ENCODE measurements at places on chromosomes 2 and 18. TPM values are rescaled to one million over a fixed set of nuclear protein-coding genes. Genes with fewer than 3 reads are reported as not detected.

Gene ITPRID2
- total RNA-seq: 9.0 TPM

Gene CPLX4
- total RNA-seq: not detected

Gene ALPG
- 1.4 TPM for total RNA-seq

Gene PDCD1
- 1.4 TPM for total RNA-seq

Gene IL18R1
- total RNA-seq: not detected

Gene CHRNG
- not detected for total RNA-seq

Gene TFPI
- 5.8 TPM for total RNA-seq

Gene DLGAP1
- 20.0 TPM for total RNA-seq

Gene GPR55
- total RNA-seq: not detected

Gene ABCG5
- total RNA-seq: not detected

Gene RND3
- 62.6 TPM for total RNA-seq

Gene STON1
- 5.5 TPM for total RNA-seq

GRCh38 chr2:75317316-75317715 is 118.0 kb upstream of the TACR1 start:
- H3K36me3 ChIP-seq: no peaks in the 10 kb centered on the region
- DNase-seq: no peak
- H3K27ac ChIP-seq: no peak overlapping the region
- no peaks in the 10 kb centered on the region for H3K27me3 ChIP-seq
- H3K4me3 ChIP-seq: no peak overlapping the region
- H3K4me1 ChIP-seq: no peaks in the 10 kb centered on the region

DNA sequence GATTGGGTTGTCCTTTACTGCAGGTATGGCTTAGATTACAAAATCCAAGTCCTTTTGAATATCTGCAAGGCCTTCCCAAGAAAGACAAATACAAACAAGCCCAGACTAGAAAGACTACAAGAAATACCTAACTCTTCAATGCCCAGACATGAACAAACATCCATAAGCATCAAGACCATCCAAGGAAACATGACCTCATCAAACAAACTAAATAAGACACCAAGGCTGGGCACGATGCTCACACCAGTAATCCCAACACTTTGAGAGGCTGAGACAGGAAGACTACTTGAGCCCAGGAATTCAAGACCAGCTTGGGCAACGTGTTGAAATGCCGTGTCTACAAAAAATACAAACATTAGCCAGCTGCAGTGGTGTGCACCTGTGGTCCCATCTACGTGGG is 31.7 kb downstream of the MAP4K3 start:
- H3K27me3 ChIP-seq: no peaks in the 10 kb centered on the region
- H3K4me1 ChIP-seq: peaks cover 17% of the 10 kb centered on the region
- DNase-seq: no peak
- H3K4me3 ChIP-seq: no peak overlapping the region

DNA sequence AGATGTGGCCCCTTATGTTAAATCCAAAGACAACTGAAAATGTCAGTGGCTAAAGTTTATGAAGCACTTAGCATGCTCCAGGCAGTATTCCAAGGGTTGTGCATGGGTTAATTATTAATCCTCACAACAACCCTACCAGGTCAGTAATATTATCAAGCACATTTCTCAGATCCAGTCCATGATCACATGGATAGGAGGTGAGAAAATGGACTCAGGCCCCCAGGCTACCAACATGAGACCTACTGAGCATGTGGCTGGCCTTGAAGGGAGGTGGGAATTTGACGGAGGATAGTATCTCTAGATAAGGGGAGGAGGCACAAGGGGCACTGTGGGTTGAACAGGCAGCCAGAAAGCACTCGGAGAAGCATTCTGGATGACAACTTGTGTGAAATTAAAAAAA is 412.0 kb downstream of the MEIS1 start:
- H3K4me3 ChIP-seq: no peak overlapping the region
- H3K4me1 ChIP-seq: no peaks in the 10 kb centered on the region
- no peak for DNase-seq
- no peaks in the 10 kb centered on the region for H3K27me3 ChIP-seq
- H3K27ac ChIP-seq: no peak overlapping the region

DNA sequence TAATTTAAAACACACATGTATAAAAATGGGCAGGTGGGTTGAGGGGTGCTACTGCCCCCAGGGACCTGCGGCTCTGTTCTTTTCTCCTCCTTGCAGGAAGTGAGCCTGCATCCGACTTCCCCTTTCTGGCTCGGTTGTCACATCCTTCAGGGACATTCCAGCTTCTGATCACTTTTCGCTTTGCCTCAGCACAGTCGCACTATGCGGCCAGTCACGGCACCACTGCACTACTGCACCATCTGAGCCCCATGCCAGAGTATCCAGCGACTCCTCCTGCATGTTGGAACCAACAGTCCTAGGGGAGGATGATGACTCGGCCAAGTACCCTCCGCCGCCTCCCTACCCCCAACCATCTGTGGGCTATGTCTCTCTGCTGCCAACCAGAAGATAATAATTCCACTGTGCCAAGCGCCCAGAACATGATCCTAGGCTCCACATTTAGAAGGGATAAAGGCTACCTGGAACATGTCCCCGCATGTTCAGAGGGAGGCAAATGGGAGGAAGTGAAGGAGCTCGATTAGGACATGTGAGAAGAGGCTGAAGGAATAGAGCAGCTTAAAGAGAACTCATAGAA is 17.6 kb downstream of the CDC42EP3 start:
- peaks cover 39% of the 10 kb centered on the region for H3K4me1 ChIP-seq
- no peak for DNase-seq
- H3K36me3 ChIP-seq: peaks cover 44% of the 10 kb centered on the region
- peak overlapping the region; percentile 68 for H3K4me3 ChIP-seq
- peaks cover 2% of the 10 kb centered on the region for H3K27me3 ChIP-seq

DNA sequence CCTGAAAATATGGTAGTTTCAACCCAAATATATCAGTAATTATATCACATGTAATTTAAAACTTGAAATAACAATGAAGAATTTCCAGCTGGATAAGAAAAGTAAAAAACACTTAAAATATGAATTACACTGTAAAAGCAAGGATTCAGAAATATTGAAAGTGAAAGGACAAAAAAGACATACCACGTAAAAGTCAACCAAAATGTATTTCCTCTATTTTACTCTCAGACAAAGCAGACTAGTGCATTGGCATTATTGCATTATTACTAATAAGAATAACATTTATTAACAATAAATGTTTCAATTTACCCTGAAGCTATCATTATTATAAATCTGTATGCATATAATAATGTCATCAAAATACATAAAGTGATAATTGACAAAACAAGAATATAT is 445.1 kb upstream of the TRIB2 start:
- no peak overlapping the region for H3K27ac ChIP-seq
- no peaks in the 10 kb centered on the region for H3K36me3 ChIP-seq
- H3K4me3 ChIP-seq: no peak overlapping the region
- DNase-seq: no peak

DNA sequence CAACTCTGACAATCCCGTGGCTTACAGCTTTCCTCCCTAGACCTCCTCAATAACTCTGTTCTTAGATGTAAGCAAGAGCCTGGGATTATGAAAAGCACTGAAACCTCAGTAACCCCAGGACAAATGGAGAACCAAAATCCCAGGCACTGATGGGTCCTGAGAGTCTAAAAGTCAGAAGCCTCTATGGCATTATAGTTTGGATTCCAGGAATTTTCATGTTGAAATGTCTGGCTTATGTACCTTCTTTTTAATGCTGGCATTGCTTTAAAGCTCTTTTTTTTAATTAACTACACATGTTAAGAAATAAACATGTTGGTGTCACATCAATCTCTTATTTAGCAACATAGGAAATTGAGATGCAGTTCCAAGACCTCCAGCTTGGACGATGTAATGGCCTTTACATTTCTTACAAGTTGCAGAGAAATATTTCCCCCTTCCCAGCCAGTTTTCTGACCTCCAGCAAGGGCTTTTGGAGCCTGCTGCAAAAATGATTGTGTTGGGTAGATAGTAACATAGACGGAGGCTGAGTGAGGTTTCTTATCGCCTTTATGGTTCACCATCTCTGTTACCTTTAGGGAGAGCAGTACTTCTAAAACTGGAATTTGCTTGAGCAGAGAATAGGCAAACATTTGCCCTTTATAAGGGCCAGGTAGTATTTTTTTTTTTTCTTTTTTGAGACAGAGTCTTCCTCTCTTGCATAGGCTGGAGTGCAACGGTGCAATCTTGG is 84.8 kb upstream of the RASGRP3 start:
- H3K4me3 ChIP-seq: no peak overlapping the region
- H3K36me3 ChIP-seq: peaks cover 6% of the 10 kb centered on the region
- no peaks in the 10 kb centered on the region for H3K4me1 ChIP-seq
- H3K27me3 ChIP-seq: no peaks in the 10 kb centered on the region
- no peak overlapping the region for H3K27ac ChIP-seq

GRCh38 chr2:74391209-74391579 is 11.1 kb upstream of the DCTN1 start:
- no peaks in the 10 kb centered on the region for H3K27me3 ChIP-seq
- H3K27ac ChIP-seq: no peak overlapping the region
- no peaks in the 10 kb centered on the region for H3K36me3 ChIP-seq
- no peak for DNase-seq
- peaks cover 4% of the 10 kb centered on the region for H3K4me1 ChIP-seq

- H3K27ac ChIP-seq: no peak overlapping the region
- no peaks in the 10 kb centered on the region for H3K36me3 ChIP-seq
- no peak overlapping the region for H3K4me3 ChIP-seq
- H3K4me1 ChIP-seq: peaks cover 5% of the 10 kb centered on the region
- no peaks in the 10 kb centered on the region for H3K27me3 ChIP-seq
Observed at GRCh38 chr18:36568487-36568886, 260.3 kb downstream of the TPGS2 start.

GRCh38 chr2:205352593-205352992 is 329.7 kb upstream of the NRP2 start:
- H3K4me3 ChIP-seq: no peak overlapping the region
- H3K36me3 ChIP-seq: no peaks in the 10 kb centered on the region
- no peak overlapping the region for H3K27ac ChIP-seq
- H3K4me1 ChIP-seq: no peaks in the 10 kb centered on the region
- H3K27me3 ChIP-seq: no peaks in the 10 kb centered on the region
- DNase-seq: no peak

DNA sequence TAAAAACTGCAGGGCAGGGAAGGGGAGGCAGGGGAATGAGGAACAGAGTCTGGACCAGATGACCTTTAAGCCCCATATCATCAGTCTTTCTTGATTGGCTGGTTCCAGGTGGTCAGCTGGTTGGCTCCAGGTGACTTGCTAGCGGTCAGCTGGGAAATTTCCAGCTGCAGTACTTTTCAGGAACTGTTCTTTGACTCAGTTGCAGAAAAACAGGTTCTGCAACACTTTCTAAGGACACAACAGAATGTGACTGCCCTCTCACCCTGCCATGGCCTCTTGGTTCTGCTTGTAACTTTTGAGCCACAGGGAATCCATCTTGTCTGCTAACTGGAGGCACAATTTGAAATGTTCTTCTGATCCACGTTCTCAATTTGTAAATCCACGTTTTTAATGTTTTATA is 278.3 kb upstream of the LRATD1 start:
- no peak for DNase-seq
- H3K4me3 ChIP-seq: no peak overlapping the region
- no peak overlapping the region for H3K27ac ChIP-seq
- H3K36me3 ChIP-seq: no peaks in the 10 kb centered on the region
- no peaks in the 10 kb centered on the region for H3K27me3 ChIP-seq
- H3K4me1 ChIP-seq: no peaks in the 10 kb centered on the region

- H3K4me3 ChIP-seq: peak overlapping the region; percentile 13
- H3K27me3 ChIP-seq: no peaks in the 10 kb centered on the region
- H3K36me3 ChIP-seq: peaks cover 64% of the 10 kb centered on the region
- no peak for DNase-seq
- peaks cover 8% of the 10 kb centered on the region for H3K4me1 ChIP-seq
Observed at GRCh38 chr18:2917259-2918047, 70.6 kb downstream of the EMILIN2 start.

GRCh38 chr2:73418343-73418742 is 32.7 kb downstream of the ALMS1 start:
- H3K4me1 ChIP-seq: no peaks in the 10 kb centered on the region
- H3K4me3 ChIP-seq: no peak overlapping the region
- H3K27me3 ChIP-seq: no peaks in the 10 kb centered on the region

DNA sequence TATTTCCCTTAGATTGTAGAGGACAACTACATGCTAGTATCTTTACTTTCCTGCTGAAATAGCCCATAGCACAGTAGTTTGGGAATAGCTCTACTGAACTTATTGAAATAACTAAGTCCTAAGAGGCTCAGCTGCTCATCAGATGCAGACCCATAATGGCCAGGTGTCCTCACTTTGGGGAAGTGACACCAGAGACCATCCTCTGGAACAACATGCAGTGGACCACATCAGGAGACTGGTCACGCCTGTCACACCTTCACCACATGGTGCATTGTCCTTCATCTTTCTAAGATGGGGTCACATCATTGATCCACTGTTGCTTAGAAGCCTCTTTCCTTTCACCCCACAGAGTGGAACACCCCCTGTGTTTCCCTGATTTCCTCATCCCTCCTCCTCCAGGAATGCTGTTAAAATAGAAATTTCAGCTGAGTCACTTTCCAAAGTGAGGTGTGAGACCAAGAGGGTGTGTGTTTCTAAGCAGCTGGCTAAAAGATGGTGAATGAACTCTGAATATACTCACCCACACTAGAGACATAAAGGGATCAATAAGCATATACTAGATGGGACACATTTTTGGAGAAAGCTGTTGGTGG is 215.2 kb upstream of the LRRTM1 start:
- H3K27me3 ChIP-seq: no peaks in the 10 kb centered on the region
- H3K27ac ChIP-seq: no peak overlapping the region
- H3K4me3 ChIP-seq: no peak overlapping the region
- H3K4me1 ChIP-seq: no peaks in the 10 kb centered on the region
- H3K36me3 ChIP-seq: no peaks in the 10 kb centered on the region
- no peak for DNase-seq

DNA sequence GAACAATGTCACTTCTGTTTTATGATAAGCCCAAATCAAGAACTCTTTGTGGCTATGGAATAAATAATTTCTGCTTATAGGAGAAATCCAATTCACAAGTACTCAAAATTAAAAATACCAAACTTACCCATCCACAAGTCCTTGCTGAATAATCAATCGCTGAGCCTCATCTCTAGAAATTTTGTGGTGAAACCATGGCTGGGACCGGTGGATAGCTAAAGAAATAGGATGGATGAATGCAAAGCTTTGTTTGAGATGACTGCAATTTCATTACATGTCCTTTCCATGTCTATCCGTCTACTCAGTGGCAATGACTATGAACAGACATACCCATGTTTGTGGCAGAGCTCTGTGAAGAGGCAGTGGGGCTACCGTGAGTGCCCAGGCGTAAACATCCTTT is 124.4 kb downstream of the GRB14 start:
- no peaks in the 10 kb centered on the region for H3K36me3 ChIP-seq
- no peak overlapping the region for H3K27ac ChIP-seq
- no peaks in the 10 kb centered on the region for H3K27me3 ChIP-seq
- H3K4me1 ChIP-seq: no peaks in the 10 kb centered on the region

GRCh38 chr2:106781196-106781595 is 104.8 kb downstream of the ST6GAL2 start:
- DNase-seq: no peak
- no peaks in the 10 kb centered on the region for H3K36me3 ChIP-seq
- no peak overlapping the region for H3K27ac ChIP-seq
- no peaks in the 10 kb centered on the region for H3K4me1 ChIP-seq
- H3K4me3 ChIP-seq: no peak overlapping the region
- H3K27me3 ChIP-seq: no peaks in the 10 kb centered on the region

- no peak overlapping the region for H3K4me3 ChIP-seq
- DNase-seq: no peak
- no peaks in the 10 kb centered on the region for H3K36me3 ChIP-seq
Observed at GRCh38 chr2:60715561-60715960, 40.5 kb upstream of the PAPOLG start.
